Fibroblast of skin of abdomen (primary cell): ENCODE measurements at places on chromosomes 5 and 9.

- peak; percentile 43 for DNase-seq
These were observed 106.6 kb downstream of the COL23A1 start for GRCh38 chr5:178483620-178484019.

DNA sequence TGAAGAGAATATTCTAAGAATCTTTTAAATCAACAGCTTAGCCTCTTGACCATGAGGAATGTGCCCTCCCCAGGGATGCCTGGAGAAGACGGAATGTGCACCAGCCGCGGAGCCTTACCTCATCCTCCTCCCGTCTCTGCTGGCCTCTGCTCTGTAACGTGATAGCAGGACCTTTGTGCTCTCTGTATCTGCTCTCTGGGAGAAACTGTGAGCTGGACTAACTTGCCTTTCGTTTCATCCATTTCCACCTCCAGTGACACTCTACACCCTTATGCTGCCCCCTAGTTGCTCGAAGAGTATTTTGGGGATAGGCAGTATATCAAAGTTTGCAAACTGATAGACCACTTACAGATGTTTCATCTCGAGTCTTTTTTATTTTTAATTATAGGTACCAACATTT lies 141.4 kb downstream of the NPR3 start:
- peak; percentile 86 for DNase-seq

GRCh38 chr5:158139161-158139560 lies 280.2 kb upstream of the CLINT1 start:
- DNase-seq, result peak; percentile 87

DNA sequence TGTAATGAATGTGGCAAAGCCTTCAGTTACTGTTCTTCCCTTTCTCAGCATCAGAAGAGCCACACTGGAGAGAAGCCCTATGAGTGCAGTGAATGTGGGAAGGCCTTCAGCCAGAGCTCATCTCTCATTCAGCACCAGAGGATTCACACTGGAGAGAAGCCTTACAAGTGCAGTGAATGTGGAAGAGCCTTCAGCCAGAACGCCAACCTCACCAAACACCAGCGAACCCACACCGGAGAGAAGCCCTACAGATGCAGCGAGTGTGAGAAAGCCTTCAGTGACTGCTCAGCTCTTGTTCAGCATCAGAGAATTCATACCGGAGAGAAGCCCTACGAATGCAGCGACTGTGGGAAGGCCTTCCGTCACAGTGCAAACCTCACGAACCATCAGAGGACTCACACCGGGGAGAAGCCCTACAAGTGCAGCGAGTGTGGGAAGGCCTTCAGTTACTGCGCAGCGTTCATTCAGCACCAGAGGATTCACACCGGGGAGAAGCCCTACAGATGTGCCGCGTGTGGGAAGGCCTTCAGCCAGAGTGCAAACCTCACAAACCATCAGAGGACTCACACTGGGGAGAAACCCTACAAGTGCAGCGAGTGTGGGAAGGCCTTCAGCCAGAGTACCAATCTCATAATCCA lies 6.8 kb downstream of the RPL12 start:
- DNase-seq, result no peak

DNA sequence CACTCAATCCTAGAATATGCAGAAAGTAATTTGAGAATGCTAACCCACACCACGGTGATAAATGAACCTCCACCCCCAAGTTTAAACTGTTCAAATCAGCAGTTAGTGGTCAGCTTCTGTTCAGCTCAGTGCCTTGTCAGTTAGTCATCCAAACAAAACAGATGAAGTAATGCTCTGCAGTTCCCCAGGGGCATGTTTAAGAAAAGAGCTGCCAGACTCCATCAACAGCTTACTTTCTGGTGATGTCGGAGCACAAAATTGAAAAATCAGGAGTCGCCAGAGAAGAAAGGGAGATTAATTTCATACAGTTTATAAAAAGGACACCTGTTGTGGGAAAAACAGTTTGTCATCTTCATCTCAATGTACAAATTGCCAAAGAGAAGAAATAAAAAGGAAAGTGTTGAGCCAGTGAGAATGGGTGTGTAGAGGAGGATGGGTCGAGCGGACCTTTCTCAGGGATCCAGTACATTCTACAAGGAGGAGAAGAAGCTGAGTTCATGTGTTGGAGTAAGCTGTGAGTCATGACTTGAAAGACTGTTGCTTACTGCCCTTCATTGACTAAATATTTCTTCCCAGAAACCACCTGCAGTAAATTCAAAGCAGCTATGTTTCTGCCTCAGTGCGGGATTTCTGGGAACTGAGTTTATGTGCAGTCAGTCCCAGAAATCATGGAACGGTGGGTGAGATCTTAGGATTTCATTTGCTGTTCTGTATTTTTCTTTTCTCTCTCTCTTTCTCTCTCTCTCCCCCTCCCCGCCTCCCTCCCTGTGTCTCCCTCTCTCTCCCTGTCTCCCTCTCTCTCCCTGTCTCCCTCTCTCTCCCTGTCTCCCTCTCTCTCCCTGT lies 13.7 kb downstream of the TRIO start:
- DNase-seq, result peak; percentile 99

DNA sequence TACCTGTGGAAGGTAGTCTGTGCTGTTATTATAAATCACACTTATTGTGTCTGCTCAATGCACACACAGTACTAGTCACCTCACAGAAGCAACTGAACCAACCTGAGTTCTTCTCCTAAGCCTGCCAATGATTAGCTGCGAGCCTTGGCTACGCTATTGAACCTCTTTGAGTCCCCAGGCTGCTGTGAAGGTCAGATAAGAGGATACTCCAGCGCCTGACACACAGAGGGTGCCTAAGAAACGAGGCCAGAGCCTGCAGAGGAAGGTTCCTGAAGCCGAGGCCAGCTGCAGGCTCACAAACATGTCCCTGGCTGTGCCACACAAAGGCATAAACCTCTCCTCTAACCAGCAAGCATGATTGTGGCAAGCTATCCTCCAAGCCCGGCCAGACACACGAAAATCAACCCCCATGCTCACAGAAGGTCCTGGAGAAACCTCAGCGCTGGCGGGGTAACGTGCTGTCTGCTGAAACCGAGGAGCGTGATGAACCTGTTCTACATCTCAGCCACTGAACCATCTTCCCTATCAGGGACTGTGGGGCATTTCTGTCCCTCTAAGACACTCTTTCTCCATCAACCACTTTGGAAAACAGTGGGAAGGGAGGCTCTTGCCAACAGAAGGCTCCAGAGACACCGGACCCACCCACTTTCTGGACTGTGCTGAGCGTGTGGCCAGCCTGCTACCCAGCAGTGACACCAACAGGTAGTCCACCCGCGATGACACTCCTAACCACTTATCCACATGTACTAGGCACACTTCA lies 53.2 kb upstream of the SLC25A51 start:
- DNase-seq, result no peak

GRCh38 chr9:116238225-116238624 lies 84.6 kb downstream of the PAPPA start:
- DNase-seq, result peak; percentile 88

- DNase-seq, result no peak
These were observed 298.9 kb downstream of the CCDC171 start for GRCh38 chr9:15851766-15852165.

- DNase-seq, result peak; percentile 13
These were observed 95.8 kb upstream of the KLF9 start for GRCh38 chr9:70510157-70510770.

DNA sequence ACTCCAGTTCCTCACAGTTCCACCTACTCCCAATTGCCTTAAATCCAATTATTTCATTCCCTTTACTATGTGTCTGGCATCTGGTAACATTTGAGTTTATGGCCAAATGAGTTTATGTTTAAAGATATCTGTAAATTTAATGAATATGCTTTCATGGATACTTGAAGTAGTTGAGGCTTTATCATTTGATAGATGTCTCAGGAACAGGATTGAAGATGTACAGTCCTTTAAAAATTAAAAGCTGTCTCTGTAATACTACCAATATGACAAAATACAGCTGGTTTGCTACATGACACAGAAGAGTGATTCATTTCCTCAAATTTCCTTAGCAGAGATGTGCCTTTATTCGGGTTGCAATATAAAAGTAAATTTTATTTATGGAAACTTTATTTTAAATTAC lies 2326.0 kb upstream of the ACO1 start:
- DNase-seq, result no peak

GRCh38 chr5:138942066-138942465 lies 66.9 kb upstream of the LRRTM2 start:
- DNase-seq, result no peak

GRCh38 chr9:121743441-121744001 lies 92.1 kb downstream of the DAB2IP start:
- peak; percentile 51 for DNase-seq

DNA sequence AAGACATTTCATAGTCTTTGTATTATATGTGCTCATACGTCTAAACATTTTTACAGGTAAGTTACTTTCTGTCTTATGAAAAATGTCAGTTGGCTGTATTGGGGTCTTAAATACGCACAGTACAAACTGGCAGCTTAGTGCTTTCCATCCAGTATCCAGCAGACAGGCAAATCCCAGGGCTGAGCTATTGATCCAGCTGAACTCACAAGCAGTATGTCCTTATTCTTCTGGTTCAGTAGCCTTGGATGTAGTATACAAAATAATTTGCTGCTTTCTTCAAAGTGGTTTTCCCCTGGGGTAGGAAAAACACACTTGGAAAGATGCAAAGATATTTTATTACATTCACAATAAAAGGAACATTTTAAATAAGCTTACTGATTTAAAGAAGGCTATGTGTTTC lies 617.2 kb downstream of the NR2F1-AS1 start:
- DNase-seq, result no peak

- DNase-seq, result peak; percentile 73
These were observed 192.3 kb downstream of the TLE1 start for GRCh38 chr9:81497091-81497490.

GRCh38 chr5:89946916-89947315 lies 462.6 kb downstream of the CETN3 start:
- no peak for DNase-seq

- DNase-seq, result no peak
These were observed 2.4 kb downstream of the MACIR start for GRCh38 chr5:103260951-103261350.

DNA sequence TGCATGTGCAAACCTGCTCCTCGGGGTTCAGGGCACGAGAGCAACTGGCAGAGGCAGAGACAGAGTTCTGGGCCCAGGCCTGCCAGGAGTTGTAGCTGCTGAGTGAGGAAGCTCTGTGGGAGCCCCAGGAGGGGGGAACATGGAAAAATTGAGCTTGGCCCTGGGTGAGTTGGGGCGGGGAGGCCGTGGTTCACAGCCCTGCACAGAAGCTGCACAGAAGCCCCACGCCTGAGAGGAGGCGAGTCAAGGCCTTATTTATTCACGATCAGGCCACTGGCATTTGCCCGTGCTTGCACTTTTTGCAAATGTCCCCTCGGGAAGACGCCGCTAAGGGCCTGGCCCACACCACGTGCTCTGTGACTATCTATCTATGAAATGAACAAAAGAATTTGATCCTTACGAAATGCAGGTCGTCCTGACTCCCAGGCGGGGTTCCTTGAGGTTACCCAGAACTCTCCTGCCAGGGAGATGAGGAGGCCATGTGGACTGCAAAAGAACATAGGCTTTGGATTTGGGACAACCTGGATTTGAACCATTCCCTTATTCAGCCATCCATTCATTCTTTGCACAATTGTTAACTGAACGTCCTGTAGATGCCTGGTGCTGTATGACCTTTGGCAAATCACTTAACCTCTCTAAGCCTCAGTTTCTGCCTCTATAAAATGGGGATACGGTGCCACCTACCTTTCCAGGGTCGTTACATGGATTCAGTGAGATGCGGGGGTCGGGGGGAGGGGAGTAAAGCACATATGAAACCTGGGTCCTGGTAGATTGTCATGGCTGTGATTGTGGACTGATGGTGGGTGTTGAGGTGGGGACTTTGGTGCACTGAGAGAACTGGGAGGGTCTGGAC lies 17.9 kb downstream of the COL27A1 start:
- DNase-seq, result peak; percentile 73

GRCh38 chr5:158715592-158715991 lies 384.1 kb downstream of the EBF1 start:
- no peak for DNase-seq

GRCh38 chr5:176676361-176676824 lies 29.1 kb downstream of the TSPAN17 start:
- peak; percentile 47 for DNase-seq

DNA sequence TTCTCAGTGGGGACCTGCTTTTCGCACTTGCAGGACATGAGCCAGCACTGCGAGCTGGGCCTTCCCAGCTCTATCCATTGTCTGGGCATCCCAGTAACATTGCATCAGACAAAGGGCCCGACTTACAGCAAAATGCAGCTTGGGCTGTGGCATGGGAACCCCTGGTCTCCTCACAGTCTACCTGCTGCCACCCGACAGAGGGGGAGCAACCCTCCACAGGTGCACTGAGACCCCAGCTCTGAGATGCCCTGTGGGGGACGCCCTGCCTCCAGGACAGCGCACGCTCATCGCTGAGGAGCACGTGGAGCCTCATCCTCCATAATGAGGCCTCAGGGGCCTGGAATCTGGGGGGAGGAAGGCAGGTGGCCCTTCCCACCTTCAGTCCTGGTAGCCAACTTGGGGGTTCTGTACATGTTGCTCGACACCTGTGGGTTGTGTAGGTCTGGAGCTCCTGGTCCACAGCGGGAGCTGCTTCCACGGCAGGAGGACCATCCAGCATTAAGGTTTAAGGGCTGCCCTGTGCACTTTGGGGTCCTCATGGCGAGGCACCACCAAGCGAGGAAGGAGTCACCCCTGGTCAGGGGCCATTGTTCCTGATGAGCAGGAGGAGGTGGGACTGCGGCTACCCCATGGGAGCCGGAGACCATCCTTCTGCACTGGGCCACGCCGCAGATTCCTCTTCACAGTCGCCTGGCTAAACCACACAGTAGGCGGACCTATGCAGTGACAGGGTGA lies 376.5 kb upstream of the IRX1 start:
- no peak for DNase-seq

GRCh38 chr9:99303177-99303576 lies 81.1 kb downstream of the SEC61B start:
- DNase-seq, result no peak

- no peak for DNase-seq
These were observed 51.5 kb upstream of the SPATA31E1 start for GRCh38 chr9:87831159-87831558.

GRCh38 chr5:177545487-177546257 lies 8.7 kb downstream of the FAM193B start:
- DNase-seq, result peak; percentile 91

- no peak for DNase-seq
These were observed 140.1 kb downstream of the TMEM38B start for GRCh38 chr9:105834404-105834803.
